Islet precursor cell (in vitro differentiated cells): ENCODE measurements at places on chromosomes 5 and 9.

- DNase-seq: no peak
Measured at GRCh38 chr9:81653240-81653639, 36.1 kb downstream of the TLE1 start.

DNA sequence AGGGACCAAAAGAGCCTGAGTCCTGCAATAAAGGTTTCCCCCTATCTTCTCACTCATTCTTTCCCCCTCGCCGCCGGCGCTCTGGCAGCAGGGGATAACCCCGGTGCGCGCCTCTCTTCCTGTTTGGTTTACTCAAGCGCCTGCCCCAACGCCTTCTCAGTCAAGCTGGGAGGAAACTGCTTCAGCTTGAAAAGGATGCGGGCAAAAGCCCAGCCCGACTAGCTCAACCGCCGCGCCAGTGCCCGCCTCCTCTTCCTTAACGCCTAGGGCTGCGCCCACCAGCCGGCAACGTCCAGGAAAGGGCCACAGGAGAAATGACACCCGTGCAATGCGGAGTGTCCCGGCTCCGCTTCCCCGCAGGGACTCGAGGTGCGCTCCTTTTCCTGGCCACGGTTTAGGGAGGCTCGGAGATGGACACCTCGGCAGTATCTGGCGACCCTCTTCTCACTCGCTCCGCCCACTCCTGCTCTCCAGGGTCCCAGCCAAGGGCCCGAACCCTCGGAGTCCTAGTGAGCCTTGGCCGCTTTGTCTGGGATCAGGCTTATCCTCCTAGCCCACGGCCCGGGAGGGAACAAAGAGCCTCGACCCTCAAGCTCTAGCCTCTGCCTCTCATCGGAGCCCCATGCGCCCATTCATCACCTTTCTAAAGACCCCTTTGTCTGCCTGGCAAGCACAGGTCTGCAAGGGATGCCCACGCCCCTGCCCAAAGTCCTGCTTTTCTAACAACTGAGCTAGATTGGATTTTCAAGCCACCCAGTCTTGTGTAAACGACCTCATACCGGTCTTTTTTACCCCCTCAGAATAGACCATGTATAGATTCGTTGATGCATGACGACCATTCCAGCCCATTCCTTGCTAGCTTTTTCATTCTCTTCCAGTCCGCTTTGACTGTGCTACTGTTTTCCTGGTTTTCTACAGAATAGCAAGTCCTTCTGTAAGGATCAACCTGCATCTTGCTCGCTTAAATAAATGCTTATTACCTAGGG is 2.0 kb downstream of the ST8SIA4 start:
- peak; percentile 86 for DNase-seq

GRCh38 chr5:15574806-15575325 is 74.9 kb downstream of the FBXL7 start:
- DNase-seq: no peak

DNA sequence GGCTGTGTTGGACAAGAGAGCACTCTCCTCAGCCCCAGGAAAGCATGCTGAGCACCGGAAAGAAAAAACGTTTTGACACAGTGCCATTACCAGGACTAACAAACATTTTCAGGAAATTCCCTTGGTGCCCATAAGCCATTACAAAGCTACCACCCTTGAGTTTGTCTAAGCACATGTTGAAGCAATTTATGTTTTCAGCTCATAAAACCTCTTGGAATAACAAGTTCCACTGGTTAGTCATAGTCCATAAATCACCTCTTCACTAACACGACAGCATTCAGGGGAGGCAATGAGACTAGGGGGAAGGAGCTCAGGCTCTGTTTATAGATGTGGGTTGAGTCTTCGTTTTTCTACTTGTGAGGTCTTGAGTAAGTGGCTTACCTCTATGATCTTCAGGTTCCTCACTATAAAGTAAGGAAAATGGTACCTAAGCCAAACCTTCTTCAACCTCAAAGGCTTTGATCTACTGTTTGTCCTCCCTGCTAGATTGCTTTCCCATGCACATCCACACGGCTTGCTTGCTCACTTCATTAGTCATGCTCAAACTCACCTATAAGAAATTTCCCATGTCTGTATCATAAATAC is 65.4 kb downstream of the DRD1 start:
- DNase-seq: peak; percentile 86

GRCh38 chr9:80890124-80890523 is 799.2 kb downstream of the TLE1 start:
- no peak for DNase-seq

GRCh38 chr9:37174247-37174646 is 53.9 kb downstream of the ZCCHC7 start:
- no peak for DNase-seq

DNA sequence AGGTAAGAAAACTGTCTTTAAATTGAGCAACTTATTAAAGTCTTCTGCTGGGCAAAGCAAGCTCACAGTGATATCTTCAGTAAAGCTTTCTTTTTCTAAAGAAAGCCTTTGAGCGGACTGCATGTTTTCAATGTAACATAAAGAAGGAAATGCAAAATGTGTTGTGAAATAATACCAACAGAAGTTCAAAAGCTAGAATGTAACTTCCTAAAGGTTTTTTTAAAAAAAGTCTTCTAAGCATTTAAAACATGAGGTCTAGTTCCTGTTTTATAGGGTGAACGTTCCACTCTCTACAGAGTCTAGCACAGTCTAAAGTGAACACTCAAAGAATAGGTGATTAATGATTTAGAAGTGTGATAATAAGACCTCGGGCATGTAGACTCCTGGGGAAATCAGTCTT is 62.9 kb downstream of the DENND1A start:
- DNase-seq: no peak

GRCh38 chr9:93667006-93667405 is 90.6 kb downstream of the PHF2 start:
- peak; percentile 46 for DNase-seq

GRCh38 chr9:89363921-89364665 is 45.8 kb downstream of the SECISBP2 start:
- DNase-seq: no peak

DNA sequence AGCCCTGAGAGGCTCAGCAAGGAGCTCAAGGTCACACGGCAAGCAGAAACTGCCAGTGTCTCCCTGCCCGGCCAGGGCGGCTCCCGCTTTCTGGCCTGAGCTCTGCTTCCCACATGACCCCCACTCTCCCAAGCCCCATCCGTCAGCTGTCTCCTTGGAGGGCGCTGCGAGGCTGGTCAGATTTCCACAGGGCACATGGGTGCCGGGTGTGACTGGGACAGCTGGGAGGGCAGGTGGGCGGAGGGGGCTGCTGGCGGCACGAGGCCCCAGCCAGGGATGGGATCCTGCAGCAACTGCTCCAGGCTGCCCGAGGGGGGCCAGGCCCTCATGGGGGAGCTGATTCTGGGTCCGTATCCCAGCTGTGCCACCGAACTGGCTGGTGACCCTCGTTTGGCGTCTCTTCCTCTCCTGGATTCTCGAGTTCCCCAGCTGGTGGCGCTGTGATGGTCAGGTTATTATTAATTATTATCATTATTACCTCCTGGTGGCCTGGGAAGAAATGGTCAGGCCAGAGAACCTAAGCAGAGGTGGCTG is 12.9 kb upstream of the WDR38 start:
- DNase-seq: no peak

DNA sequence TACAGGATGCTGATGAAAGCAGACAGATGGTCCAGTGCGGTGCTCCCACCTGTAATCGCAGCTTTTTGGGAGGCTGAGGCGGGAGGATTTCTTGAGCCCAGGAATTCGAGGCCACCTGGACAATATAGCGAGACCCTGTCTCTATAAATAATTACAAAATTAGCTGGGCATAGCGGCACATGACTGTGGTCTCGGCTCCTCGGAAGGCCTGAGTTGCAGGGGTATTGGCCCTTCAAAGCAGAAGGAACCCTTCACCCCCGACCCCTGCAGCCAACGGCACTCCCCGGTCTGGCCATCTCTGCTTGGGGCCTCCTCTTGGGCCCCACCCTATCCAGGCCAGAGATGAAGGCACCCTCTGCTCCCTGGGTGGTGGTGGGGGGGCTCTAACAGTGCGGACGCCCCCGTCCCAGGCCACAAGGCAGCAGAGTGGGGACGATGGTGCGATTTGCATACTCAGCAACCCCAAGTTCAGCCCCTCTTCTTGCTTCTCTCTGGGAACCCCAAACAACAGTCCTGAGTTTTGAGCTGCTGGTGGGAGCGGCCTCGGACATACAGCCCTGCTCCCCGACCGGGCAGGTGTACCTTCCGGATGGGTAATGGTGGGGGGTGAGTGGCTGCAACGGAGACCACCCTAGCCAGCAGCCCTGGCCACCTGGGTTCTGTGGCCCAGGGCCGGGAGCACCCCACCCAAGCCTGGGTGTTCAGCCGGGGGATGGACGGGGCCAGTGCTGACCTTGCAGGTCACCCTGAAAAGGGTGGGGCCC is 50.7 kb downstream of the NACC2 start:
- no peak for DNase-seq

GRCh38 chr5:14611737-14612136 is 30.1 kb downstream of the OTULINL start:
- DNase-seq: no peak

DNA sequence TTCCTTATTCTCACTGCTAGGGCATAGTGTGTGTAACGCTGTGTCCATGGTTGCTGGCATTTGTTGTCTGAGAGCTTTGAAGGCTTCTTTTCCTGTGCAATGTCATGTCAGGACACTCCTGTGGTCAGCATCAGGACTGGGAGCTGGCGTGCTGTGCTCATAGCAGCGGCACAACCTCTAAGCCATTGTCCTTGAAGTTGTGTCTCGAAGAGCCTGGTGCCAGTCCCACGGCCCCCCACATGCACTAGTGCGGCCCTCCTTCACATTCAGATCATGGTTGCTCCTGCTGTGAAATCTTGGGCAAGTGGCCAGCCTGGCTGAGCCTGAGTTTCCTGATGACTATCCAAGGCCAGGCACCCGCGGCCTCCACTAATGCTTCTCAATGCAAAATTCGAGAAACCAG is 32.4 kb downstream of the PDZD2 start:
- DNase-seq: no peak

DNA sequence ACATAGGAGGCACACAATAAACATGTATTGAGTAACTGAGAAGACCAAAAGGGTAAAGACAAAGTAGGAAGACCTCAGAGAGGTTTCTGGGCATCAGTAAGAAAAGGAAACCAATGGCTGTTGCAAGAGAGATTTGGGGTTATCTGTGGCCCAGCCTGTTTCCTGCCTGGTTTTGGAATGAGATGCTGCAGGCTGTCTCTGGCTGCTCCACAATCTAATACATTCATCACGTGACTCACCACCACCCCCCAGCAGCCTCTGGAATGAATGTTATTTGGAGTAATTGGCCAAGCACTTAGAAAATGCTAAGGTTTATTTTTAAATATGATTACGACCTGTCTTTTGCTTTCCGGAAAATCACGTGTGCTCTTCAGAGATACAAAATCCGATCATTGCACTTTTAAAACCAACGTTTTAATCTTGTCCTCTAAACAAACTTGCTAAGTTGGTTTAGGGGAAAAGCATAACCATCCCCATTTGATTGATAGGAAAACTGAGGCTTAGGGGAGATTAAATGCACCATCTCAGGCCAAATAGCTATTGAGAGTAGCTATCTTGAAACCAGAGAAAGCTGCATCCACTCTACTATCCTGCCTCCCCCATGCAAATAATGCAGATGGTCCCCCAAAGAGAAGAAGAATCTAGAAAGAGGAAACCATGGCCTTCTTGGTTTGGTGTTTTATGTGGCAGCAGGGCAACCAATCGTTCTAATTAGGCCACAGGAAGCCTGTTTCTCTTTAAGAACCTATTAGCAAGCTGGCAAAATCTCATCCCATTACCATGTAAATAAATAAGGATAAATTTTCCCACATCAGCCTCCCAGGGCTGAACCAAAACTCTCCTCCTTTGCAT is 151.8 kb upstream of the ADRA1B start:
- DNase-seq: peak; percentile 85

GRCh38 chr5:1152771-1153282 is 41.0 kb upstream of the SLC12A7 start:
- DNase-seq: no peak

DNA sequence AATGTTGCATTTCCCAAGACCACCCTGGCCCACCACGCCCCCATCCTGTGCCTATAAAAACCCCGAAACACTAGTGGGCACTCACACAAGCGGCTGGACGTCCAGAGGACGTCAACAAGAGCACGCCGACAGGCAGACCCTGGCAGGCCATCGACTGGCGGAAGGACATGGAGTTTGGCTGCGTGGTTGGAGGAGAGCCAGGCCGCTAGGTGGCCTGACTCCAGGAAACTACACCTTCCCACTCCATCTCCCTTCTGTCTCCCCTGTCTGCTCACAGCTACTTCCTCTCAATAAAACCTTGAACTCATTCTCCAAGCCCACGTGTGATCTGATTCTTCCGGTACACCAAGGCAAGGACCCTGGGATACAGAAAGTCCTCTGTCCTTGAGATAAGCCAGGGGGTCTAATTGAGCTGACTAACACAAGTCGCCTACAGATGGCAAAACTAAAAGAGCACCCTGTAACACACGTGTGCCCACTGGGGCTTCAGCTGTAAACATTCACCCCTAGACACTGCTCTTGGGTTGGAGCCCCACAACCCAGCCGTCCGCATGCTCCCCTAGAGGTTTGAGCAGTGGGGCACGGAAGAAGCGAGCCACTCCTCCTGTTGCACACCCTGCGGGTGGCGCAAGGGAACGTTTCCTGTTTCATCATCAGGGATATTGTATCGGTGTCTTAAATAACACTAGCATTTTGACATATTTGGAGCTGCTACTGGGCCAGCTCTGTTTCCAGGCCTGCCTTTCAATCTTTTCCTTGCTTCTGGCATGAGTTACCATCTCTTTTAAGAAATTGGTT is 54.5 kb upstream of the TAF11L2 start:
- DNase-seq: no peak

DNA sequence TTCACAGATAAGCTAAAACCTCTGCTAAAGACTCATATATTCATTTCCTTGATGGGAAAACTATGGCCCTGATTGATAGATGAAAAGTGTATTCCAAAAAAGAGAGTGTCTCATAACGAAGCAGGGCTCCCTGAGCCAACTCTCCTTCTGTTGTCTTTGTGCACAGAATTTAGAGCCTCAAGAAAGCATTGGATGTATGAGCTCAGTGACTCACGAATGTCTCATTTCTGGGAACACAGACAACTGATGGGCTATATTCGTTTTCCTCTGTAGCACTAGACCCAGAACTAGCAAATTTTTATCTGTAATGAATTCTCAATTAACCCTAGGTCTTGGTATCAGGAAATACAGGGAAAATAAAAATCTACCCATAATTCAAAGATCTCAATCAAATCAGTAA is 88.4 kb downstream of the LMNB1 start:
- DNase-seq: no peak

DNA sequence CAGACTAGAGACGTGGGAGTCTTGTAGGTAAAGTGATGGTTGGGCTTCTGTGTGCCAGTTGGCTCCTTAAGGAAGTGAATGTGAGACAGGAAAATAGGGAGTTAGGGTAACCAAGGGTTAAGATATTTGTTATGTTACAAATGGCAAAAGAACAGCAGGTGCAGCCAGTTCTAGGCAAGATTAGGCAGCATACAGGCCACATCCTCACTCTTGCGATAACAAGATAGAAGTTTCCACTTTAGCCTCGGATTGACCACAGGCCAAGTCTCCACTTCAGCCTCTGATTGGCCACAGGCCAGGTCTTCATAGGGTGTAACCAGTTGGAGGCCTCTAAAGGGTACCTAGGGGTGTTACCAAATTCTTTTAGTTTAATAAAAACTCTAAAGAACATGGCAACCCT is 54.6 kb upstream of the ABCA1 start:
- no peak for DNase-seq

GRCh38 chr5:74992791-74993190 is 59.6 kb downstream of the GCNT4 start:
- no peak for DNase-seq
